ENCODE measurements at places on chromosomes 6 and 20. TPM values are rescaled to one million over a fixed set of nuclear protein-coding genes. Genes with fewer than 3 reads are reported as not detected.

- no peak for DNase-seq
Observed at GRCh38 chr6:40517654-40518053, 69.5 kb downstream of the LRFN2 start.

- DNase-seq = no peak
Observed at GRCh38 chr6:3005874-3006273, 6.2 kb downstream of the NQO2 start.

GRCh38 chr6:11324453-11325015 lies 92.1 kb upstream of the NEDD9 start:
- DNase-seq = peak; percentile 72

GRCh38 chr6:157050537-157051265 lies 272.6 kb downstream of the TMEM242 start:
- no peak for DNase-seq

DNA sequence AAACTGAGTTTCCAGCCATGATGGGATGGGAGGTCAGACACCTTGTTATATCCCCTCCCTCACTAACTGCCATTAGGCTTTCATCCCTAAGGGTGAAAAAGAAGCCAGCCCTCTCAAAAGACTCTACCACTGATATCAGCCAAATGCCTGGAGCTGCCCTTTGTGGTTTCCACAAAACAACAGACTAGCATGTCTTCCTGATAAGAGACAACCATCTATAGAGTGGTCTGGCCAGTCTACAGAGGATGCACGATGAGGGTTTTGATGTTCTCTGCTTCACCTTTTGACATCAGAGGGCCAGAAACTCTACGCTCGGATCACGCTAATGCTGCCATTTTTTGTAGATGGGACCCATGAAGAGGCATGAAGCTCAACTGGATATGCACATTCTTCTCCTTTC lies 61.7 kb upstream of the ARHGAP18 start:
- DNase-seq = no peak

GRCh38 chr6:43296780-43297497 lies 1.1 kb upstream of the SLC22A7 start:
- DNase-seq = no peak

- DNase-seq = no peak
Observed at GRCh38 chr20:61332016-61332975, 80.2 kb downstream of the CDH4 start.

DNA sequence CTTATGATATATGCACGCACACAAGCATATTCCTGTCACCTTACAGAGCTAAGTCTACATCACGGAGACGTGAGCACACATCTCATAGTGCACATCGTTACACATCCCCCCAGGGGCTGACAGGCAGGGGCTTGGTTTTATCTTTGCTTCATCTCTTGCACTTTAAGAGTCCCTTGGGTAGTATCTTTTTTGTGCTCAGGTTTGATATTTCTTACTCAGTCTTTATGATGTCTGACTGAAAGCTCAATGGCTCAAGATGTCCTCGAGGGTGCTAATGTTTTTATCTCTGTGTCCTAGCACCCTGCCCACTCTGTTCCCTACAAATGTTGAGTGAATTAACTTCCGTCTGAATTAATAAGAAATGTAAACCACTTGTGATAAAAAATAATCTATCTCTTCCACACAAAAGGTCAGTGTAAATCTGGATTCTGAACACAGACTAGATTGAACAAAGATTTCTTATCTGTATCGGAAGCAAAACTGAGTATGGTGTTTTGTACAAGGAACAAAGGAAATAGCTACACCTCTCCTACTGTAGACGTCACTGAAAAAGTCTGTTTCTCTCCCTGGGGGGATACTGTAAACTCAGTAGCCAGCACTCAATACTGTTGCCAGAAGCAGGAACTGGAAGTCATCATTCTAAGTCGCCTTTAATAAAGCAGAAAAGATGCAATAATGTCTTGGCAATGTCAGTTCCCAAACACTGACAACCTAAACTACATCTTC lies 195.1 kb downstream of the PRKN start:
- DNase-seq = no peak

DNA sequence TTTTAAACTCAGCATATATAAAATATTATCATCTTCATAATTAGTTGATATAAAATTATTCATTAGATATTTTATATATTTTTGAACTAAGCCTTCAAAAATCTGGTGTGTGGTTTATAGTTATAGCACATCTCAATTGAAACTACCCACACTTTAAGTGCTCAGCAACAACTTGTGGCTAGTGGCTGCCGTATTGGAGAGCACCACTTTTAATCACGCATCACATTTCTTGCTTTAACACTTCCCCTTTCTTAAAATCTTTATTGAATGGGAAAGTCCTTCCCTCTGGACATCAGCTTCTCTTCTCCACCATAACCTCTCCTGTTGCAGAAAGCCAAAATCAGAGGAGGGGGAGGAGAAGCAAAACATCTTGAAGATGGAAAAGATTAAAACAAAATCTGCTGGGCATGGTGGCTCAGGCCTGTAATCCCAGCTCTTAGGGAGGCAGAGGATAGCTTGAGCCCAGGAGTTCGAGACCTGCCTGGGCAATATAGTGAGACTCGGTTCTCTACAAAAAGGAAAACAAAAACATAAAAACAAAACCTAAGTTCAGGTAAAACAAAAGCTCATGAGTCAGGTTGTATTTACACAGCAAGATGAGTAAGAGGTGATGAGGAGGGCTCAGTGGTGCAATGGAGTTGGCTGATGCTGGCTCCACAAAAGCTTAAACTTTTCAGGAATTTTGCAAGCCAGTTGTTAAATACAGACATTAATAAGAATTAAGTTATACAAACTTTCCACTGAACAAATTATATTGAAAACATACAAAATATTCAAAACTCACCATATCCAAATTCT lies 237.0 kb upstream of the SUPT3H start:
- DNase-seq = no peak

GRCh38 chr6:154682633-154683125 lies 50.5 kb upstream of the SCAF8 start:
- DNase-seq = no peak

GRCh38 chr6:53611889-53612288 lies 53.7 kb downstream of the KLHL31 start:
- no peak for DNase-seq

- DNase-seq = no peak
Observed at GRCh38 chr6:167870321-167870720, 43.6 kb downstream of the AFDN start.

GRCh38 chr6:129748212-129748900 lies 38.4 kb upstream of the ARHGAP18 start:
- DNase-seq = peak; percentile 71

DNA sequence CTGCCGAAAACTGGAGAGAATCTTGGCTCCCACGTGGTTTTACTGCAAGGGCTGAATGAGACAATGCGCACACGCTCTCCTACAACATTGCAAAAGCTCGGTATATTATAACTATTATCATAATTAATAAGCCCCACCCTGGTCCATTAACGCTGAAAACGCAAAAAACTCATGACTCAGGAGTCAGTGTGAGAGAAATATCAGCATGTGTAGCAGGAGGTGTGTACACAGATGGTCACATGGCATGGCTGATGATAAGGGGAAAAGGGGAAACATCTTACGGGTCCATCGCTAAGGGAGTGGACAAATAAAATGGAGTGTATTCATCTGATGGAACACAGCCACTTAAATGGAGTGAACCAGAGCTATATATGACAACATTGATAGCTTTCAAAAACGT lies 29.2 kb downstream of the CDH22 start:
- no peak for DNase-seq

GRCh38 chr6:105364243-105364642 lies 38.6 kb downstream of the PREP start:
- DNase-seq = no peak

DNA sequence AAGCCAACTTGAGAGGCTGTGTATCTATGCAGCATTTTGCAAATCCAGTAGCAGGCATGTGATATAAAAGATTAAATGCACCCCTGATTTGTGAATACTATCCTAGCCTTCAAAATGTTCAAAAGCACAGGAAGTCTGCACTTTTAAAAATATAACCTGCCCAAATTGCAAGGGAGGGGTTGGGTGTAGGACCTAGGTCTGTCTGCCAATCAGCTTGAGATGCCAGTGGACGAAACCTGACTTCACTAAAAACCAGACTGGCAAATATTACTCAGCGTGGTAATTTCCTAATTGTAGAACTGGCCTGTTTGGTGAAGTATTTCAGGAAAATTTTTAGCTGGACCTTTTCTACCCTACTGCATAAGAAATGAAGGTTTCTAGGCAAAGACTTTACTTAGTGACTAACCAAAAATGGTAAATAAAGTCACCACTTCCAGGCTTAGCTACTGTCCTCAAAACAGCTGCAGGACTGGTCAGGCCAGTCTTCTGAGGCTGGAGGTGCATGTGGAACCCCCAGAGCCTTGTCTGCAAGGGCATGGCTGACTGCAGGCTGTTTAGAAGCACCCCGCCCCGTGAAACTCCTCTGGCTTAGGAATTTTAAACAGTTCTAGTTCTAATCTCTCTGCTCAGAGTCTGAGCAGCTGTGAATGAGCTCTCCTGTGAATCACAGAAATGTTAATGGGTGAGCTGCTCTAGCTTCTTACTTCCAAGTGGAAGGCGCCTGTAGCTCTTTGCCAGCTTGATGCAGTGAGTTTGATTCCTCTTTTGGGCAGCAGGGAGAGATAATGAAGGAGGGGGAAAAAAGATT lies 104.4 kb upstream of the ESR1 start:
- DNase-seq = no peak

GRCh38 chr20:38880952-38881735 lies 45.1 kb upstream of the FAM83D start:
- no peak for DNase-seq

- no peak for DNase-seq
Observed at GRCh38 chr6:46918806-46919205, 2.9 kb downstream of the ADGRF5 start.

- DNase-seq = no peak
Observed at GRCh38 chr6:97656706-97657350, 373.8 kb upstream of the MMS22L start.

DNA sequence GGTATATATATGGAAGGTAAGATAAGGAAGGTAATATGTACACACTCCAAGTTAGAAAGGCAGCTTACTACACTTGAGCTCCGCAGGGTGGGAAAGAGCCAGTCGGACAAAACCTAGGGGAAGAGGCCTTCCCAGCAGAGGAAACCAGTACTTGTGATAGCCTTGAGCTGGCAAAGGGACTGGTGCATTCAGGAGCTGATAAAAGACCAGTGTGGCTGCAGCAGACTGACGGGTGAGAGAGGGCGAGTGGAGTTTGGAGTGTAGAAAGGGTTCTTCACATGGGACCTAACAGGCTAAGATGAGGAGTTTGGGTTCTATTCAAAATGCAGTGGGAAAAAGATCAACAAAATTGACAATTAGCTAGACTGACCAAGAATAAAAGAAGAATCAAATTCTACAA lies 49.3 kb upstream of the KIF13A start:
- no peak for DNase-seq

DNA sequence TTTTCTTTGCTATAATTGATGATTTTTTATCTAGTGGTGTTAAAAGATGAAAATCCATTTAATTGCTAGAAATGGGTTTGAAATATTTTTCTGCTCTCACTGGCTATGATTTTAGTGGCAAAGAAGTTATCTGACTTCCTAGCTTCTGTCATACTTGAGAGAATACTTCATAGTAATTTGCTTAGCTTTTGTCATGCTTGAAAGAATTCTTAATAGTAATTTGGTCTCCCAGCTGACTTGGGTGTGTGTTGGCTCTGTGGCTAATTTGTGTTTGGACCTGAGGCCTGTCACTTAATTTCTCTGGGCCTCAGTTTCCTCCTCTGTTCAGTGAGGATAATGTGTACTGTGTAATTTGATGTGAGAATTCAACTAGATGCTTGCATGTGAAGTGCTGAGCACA lies 12.8 kb upstream of the RMND1 start:
- no peak for DNase-seq

DNA sequence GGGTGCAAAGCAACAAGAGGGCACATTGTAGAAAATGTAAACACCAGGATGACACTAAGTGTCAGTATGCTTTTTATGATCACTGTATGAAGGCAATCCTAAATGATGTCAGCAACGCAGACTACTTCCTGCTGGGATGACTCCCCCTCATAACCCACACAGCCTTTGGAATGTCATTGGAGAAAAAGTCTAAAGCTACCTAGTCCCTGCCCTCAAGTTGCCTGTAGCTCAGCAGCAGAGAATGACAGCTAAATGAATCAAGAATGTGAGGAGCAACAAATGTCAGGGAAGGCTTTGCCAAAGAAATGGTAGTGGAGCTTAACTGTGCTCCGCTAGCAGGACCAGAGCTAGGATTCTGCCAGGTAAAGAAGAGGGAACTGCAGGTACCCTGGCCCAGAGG lies 555.6 kb downstream of the CD83 start:
- DNase-seq = no peak

DNA sequence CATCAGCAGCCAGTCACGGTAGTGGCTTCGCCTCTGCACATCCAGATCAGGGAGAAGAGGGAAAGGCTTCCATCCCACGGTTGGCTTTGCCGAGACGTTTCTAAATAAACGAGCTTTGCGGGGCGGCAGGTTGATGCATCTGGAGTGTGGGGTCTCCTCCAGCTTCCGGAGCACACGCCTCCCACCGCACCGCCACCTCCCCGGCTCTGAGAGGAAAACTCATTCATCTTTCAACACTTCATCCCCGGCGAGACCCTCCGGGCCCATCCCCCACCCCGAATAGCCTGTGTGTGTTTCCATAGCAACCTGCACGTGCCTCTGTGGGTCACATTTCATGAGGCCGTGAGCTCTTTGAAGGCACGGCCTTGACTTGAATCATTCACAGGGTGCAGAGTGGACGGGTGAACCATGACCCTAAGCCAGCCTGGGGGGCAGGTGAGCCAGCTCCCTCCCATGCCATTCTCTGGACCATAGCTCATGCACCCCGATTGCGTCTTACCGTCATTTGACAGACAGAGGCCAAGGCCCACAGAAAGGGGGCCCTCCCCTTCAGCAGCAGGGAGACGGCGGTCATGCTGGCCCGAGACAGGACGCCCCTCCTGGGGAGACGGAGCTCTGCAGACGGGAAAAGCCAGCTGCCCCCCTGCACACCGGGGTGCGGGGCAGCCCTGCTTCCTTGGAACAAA lies 16.2 kb upstream of the CHRNA4 start:
- DNase-seq = no peak

DNA sequence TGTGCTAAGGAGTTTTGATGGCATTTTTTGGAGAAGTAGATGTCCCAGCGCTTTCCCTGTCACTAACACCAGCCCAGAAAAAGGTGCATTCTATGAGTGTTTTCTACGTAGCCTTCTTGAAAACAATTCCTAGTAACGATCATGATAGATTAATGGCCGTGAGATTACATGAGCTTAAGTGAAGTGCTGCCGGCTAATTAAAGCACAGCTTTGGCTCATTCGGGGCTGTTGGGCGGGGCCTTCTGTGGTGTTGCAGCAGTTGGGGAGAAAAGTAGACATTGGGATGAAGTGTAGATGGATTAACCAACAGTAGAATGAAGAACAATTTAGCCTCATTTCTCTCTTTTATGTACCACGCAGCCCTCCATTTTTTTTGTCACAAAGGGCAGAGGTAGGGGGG lies 20.8 kb upstream of the TRAF3IP2 start:
- no peak for DNase-seq

The TRIM39 gene
- total RNA-seq = 20.0 TPM

The DPPA5 gene
- total RNA-seq = not detected

The OSER1 gene
- total RNA-seq = 47.5 TPM

The OR12D3 gene
- total RNA-seq = not detected

The NKAIN2 gene
- not detected for total RNA-seq

The REM1 gene
- not detected for total RNA-seq

The CAGE1 gene
- 0.25 TPM for total RNA-seq

The CENPQ gene
- 12.5 TPM for total RNA-seq

The HDGFL1 gene
- not detected for total RNA-seq

The BTN3A1 gene
- 62.8 TPM for total RNA-seq
